ENCODE measurements at places on chromosomes 7 and 10. TPM values are rescaled to one million over a fixed set of nuclear protein-coding genes. Genes with fewer than 3 reads are reported as not detected.

DNA sequence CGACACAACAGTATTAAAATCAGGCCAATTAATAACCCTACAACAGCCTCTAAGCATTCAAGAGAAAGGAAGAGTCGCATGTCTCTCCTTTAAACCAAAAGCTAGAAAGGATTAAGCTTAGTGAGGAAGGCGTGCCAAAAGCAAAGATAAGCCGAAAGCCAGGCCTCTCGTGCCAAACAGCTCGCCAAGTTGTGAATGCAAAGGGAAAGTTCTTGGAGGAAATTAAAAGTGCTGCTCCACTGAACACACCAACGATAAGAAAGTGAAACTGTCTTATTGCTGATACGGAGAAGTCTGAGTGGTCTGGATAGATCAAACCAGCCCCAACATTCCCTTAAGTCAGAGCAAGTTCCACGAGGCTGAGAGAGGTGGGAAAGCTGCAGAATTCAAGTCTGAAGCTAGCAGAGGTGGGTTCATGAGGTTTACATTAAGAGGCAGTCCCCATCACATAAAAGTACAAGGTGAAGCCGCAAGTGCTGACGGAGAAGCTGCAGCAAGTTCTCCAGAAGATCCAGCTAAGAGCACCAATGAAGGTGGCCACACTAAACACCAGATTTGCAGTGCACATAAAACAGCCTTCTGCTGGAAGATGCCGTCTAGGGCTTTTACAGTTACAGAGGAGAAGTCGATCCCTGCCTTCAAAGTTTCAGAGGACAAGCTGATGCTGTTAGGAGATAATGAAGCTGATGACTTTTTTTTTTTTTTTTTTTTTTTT, 194.8 kb downstream of the MAD1L1 start:
- no peak for DNase-seq

- no peak for DNase-seq
Measured at GRCh38 chr7:112405286-112405685, 45.0 kb upstream of the IFRD1 start.

DNA sequence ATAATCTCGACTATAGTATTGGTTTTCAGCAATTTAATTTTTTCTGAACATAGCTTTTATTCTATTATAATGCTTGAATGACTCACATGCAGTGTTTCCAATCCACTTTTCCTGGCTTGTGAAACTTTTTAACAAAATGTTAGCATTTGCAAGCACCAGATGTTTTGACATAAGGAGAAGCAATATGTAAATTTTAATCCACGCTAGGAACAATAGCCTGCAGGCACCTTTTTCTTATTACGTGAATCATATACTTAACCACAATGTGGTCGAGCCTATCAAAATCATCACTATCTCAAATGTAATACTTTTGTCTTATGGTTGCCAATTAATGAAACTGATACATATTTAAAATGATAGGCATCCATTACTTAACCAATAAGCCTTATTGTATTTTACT, 97.1 kb downstream of the TFEC start:
- no peak for DNase-seq

GRCh38 chr7:66628361-66629221, at the start of gene KCTD7:
Gene KCTD7 (plus strand): TSS chr7:66628881. CDS start chr7:66629065, 184 bp downstream.
- DNase-seq, result peak; percentile 100

- no peak for DNase-seq
Measured at GRCh38 chr7:1973321-1974251, 259.2 kb downstream of the MAD1L1 start.

DNA sequence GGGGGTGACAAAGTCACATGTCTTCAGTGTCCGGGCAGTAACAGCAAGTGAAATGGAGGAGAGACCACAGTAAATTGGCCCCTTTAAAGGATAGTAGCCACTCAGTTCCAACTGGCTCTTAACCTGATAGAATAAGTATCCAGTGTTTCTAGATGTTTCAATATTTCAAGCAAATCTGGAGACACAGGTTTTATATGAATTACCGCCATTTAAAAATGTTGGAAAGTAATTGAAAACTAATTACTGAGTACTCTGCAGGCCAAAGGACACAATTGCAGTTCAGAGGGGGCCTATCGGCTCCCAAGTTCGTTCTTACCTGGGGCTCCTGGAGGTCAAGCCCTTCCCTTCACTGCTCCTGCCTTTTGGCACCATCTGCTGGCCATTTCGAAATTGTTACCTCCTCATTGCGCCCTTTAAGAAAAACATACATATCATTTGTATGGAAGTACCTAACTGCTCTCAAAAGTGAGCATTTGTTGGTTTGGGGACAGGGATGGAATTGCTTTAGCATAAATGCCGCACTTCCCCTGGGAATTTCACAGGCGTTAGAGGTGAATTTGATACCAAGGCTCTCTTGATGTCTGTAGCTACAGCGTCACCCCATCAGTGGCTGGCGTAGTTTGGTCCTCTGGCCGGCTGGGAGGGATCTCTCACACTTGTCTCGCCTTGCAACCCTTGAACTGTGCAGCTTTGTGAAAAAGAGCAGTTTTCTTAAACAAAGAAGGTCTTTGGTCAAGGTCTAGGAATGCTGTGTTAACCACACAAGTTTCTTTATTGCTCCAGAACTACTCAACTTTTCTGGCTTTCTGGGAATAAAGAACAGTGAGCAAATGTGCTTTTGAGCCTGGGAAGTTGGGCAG, 220.0 kb downstream of the ARHGAP21 start:
- DNase-seq, result peak; percentile 63

DNA sequence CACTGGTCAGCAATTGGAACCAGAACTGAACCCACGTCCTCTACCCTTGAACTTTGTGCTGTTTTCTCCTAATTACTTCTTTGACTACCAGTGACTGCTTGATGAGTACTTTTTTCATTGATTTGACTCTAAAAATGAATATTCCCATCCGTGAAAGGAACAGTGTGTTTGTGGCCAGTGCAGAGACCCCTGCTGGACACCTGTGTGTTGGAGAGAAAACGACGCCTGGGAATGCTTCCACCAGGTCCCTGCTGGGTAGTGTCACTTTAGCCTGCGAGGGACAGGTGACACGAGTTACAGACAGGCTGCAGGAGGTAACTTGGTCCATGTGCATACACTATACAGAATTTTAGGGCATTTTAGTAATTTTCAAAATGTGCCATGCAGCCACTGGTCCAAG, 6.8 kb upstream of the GJD4 start:
- DNase-seq, result peak; percentile 35

DNA sequence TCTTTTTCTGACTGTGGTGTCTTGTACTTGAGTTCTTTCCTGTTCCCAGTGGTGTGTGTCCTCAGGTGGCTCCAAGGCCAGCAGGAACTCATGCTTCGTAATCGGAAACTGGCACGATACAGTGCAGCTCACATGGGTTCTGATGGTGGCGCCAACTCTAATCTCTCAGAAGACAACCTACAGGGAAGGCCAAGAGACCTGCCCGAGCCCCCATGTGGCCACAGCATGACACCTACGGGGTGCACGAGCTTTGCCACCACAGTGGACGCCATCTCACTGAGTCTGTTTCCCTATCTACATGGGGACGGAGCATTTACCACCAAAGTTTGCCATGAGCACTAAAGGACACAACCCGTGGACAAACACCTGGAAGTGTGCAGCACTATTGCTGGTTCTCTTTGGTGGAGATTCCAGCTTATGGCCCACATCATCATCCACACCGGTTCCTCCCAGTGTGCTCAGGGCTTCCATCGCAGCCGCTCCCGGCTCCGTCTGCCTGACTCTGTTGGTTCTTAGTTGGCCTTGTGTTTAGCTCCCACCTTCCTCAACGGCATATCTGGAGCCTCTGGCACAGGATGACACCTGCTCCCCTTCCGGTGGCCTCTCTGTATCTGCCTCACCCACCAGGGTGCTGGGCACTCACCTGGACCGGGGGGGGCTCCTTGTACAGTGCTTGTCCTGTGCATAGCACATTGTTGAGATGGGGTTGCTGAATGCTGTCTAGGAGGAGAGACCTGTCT, 586.6 kb upstream of the MKI67 start:
- DNase-seq, result no peak

DNA sequence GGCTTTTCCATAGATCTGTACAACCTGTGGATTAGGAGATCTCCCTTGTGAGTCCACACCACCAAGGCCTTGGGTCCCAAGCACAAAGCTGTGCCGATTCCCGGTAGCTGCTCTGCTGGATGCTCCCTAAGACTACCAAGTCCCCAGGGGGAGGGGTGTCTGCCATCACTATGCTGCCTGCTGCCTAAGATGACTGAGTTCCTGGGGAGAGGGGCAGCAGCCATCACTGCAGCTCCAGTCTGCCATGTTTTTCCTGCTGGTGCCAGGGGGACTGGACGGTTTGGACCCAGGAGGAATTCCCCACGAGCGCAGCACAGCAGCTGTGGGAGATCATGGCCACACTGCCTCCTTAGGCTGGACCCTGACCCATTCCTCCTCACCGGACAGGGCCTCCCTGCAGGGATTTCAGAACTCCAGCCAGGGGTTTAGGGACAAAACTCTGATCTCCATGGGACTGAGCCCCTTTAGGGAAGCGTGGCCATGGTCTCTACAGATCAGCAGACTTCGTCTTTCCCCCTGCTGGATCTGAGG, 1049.8 kb downstream of the SORCS1 start:
- DNase-seq, result no peak

DNA sequence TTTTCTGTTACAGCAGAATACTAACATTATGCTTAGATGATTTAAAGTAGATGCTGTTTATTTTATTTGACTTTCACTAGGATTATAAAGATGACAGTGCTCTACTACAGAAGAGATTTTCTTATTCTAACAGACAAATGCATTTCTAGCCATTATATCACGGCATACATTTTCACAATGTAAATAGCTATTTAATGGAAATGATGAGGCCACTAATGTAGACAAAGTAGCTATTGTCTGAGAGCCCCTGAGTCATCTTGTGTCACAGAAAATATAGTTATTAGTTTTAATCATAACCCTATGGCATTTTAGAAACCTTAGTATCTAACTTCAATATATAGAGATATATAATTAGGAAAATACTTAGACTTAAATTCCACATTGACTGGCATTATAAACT, 158.0 kb upstream of the AHR start:
- no peak for DNase-seq

- no peak for DNase-seq
Measured at GRCh38 chr7:132298790-132299189, 277.5 kb downstream of the PLXNA4 start.

Gene GPNMB
- polyA plus RNA-seq, result 24.9 TPM

Gene MBL2
- polyA plus RNA-seq, result not detected

Gene VWDE
- 0.03 TPM for polyA plus RNA-seq

Gene C10orf88
- polyA plus RNA-seq, result 3.6 TPM

Gene ENTPD1
- 0.02 TPM for polyA plus RNA-seq

Gene NRAP
- polyA plus RNA-seq, result not detected

Gene ADCK2
- 19.0 TPM for polyA plus RNA-seq

Gene MAGI2
- 1.1 TPM for polyA plus RNA-seq

Gene ANXA8L1
- polyA plus RNA-seq, result 0.16 TPM

Gene DGKB
- polyA plus RNA-seq, result 2.1 TPM

Measured in SK-N-SH (cell line).